ENCODE measurements at places on chromosomes 6 and 20.

DNA sequence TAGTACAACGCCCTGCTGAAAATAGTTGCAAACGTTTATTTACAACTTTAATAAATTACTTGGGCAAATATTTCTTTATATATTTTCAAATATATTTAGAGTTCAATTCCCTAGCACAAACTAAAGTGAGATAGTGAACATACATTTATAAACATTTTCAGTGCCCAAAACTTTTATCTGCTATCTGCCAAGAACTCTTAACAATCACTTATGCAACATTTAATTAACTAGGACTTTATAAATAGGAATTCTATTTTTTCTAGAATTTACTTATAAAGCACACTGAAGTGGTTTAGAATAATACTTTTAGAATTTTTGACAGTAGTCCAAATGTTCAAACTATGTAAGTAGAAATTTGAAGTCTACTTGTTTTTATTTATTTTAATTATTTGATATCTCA lies 452.6 kb upstream of the RGS17 start:
- no peak for DNase-seq

GRCh38 chr6:112579601-112580000 lies 232.5 kb downstream of the RFPL4B start:
- DNase-seq, result no peak

DNA sequence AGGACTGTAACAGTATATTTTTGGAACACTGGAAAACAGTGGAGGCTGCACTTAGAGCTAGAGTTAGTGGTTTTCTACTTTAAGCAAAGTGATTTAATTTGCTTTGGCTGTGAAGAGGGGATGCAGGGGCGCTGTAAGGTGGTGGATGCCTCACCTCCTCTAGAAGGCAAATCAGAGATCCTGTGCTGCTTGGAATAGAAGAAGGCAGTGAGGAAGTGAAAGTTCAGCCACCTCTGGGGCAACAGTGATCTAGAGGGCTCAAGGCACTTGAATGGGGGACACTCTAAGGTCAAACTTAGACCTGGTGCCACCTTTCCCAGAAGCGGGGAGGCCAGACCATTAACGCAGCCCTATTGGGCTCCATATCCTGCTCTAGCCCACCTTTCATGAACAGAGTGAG lies 19.0 kb upstream of the SNRPB2 start:
- DNase-seq, result no peak

DNA sequence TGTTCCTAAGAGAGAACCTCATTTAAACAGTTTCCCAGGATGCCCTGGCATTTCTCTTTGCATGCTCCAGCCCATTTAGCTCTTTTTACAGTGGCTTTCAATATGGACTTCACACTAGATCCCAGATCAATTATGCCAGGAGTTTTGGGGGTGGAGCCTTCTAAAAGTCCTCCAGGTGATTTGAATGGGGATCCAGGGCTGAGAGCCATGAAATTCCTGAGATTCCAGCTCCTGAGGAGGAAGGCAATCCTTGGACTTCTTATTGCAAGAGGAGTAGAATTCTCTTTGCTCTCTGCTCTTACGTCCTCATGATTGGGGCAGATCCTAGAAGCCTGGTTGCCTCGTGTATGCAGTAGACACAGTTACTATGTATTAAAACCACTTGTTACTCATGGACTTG lies 184.2 kb downstream of the DHX35 start:
- no peak for DNase-seq

- DNase-seq, result no peak
Observed at GRCh38 chr20:44018259-44018941, 103.7 kb downstream of the TOX2 start.

GRCh38 chr6:154548130-154548830 lies 37.8 kb upstream of the CNKSR3 start:
- no peak for DNase-seq

- DNase-seq, result peak; percentile 45
Observed at GRCh38 chr6:139291813-139292619, at the start of gene TXLNB. Gene TXLNB, minus strand, starts transcription at chr6:139291998. Its CDS starts 3,099 bp downstream, at chr6:139288899.

GRCh38 chr20:15487030-15487429 lies 1086.2 kb downstream of the KIF16B start:
- DNase-seq, result no peak

GRCh38 chr6:93123585-93123984 lies 295.8 kb downstream of the EPHA7 start:
- DNase-seq, result no peak

DNA sequence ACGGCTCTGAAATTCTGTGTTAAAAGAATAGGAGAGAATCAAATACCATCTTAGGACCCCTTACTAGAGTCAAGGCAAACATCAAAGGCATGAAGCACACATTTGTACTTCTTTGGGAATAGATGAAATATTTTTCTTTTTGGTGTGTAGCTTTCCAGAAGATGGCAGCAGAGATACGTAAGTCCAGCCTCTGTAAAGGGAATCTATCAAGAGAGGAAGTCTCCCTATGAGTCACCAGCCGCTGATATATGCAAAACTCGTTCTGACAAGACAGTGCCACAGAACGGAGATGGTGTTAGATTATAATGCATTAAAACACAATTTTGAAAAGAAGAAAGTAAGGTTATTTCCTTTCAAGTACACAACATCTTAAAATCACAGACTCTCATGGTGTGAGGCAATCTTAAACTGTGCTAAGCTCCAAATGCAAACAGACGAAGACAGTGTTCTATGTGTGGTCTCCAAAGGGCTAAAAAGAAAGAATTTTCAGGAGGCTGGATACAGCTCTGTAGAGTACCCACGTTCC lies 120.0 kb upstream of the AGPAT4 start:
- DNase-seq, result no peak

DNA sequence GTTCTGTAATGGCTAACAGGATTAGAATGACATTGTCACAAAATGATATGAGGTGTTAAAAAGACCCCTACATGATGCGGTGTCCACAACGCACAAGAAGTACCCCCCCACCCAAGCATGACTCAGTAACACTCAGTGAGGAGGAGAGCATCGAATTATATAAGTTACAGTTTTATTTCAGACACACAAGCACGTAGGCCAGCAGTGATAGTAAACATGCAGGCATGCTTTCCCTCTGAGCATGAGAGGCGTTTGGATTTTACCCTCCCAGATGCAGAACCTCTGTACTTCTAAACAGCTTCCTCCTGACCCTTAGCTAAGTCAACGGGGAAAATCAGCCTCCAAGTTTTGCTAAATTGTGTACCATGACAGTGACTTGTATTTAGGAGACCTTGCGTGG lies 23.9 kb downstream of the GNAS start:
- DNase-seq, result no peak

- DNase-seq, result peak; percentile 60
Observed at GRCh38 chr6:28940858-28941683, 17.3 kb upstream of the TRIM27 start.

DNA sequence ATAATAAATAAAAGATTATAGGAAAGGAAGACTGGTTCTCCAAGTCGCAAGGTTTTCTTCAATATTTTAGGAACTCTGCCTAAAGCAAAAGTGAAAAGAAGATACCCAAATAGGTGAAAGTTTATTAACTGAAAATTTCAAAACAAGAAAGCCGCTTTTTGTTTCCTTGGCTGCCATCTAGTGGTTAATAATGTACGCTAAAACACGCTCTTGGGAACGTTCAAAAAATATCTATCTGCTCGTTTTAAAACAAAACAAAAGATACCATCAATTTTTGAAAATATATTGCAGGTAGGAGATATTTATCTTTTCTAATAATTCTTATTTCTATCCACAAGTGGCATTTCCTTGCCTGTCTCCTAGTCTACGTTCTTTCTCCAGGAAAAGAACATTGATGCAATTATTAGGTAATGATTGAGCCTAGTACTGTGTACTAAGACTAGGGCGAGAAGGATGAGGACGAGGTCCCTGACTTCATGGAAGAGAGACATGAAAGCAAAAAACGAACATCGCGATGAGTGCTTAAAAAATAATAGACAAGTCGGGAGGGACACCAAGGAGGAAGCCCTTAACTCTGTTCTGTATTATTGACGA lies 97.2 kb downstream of the SPTLC3 start:
- no peak for DNase-seq

GRCh38 chr20:34064286-34064685 lies 47.8 kb downstream of the EIF2S2 start:
- no peak for DNase-seq
